ENCODE measurements at places on chromosomes 3 and 15.

GRCh38 chr3:169310184-169310939 lies 353.1 kb downstream of the MECOM start:
- DNase-seq = no peak

GRCh38 chr15:67092752-67093503 lies 27.5 kb downstream of the SMAD3 start:
- no peak for DNase-seq

DNA sequence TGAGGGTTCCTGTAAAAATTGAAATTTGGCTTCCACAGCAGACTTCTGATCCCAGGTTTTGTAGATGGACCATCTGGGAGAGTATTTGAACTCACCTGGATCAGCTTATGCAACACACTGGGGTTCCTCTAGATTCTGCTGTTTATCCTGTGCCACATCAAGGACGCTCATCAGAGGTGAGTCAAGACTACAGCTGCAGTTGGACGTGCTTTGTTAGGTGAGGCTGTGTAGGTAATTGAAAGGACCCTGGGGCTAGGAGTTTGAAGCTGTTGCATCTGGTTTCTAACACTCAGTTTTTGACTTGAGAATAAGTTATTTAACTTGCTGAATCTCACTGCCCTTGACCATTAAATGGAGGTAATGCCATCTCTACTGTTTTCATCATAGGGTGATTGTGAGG lies 394.2 kb downstream of the EDEM1 start:
- DNase-seq = no peak

DNA sequence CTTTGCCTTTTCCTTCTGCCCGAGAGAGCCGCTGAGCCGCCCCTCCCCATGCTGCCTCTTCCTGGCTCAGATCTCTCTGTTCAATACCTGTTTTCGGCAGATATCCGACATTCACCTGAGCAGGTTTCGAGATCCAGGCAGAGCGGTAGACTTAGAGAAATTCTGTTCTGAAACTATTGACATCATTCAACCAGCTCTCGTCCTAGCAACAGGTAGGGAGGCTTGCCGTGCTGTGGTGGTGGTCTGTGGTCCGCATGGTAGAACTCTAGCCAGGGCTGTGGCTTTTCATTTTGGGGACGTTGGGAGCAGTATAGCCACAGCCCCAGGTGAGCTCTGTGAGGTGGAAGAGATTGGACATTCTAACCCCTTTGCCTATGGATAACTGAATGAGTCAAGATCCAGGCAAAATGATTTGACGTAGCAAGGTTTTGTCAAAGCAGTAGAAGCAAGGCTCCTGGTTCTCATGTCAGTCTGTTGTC lies 810 bp downstream of the TMEM62 start:
- no peak for DNase-seq

DNA sequence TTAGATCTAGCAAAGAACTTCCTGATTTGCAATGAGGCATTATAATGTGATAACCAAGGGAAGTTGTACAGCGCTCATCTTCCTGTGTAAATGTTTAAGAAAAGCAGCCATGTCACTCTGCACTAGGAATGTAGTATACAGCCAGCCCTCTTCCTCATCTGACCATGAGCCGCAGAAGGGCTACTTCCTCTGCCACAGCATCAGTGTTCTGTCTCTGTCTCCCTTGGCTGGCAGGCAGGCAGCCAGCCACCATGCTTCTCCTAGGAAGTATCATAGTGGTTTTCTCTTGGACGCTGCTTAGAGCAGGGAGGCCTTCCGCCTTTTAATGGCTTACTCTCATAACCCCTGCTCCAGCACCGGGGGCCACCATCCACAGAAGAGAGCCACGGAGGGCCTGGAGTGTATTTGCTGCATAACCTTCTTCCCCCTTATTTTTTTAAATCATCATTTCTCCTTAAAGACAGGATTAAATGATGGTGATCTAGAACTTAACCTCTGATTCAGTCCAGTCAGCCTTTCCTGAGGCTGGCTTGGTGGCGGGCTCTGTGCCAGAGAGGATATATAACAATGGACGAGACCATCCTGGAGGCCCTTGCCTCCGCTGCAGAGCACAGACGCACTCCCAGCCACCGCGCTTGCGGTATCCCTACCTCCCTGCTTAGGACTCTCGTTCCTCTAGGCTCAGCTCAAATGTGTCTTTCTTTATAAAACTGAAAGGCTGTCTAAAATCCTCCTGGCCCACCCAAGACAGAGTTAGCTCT lies 57.3 kb upstream of the PLXNA1 start:
- DNase-seq = no peak

DNA sequence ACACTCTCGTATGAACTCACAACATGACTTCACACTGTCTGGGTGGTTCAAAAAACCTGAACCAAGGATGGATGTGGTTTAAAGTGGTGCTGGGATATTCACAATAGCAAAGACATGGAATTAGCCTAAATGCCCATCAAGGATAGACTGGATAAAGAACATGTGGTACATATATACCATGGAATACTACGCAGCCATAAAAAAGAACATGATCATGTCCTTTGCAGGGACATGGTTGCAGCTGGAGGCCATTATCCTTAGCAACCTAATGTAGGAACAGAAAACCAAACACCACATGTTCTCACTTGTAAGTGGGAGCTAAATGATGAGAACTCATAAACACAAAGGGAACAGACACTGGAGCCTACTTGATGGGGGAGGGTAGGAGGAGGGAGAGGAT lies 3.3 kb upstream of the PRSS50 start:
- no peak for DNase-seq

- peak; percentile 82 for DNase-seq
Observed at GRCh38 chr3:178392511-178392926, 143.7 kb upstream of the KCNMB2 start.

- DNase-seq = peak; percentile 71
Observed at GRCh38 chr3:33636125-33636850, 81.8 kb downstream of the CLASP2 start.
